Hypothalamus (tissue), 51 donors: ENCODE measurements at places on chromosomes 2 and 18.

GRCh38 chr2:15764683-15765011 is 173.0 kb downstream of the DDX1 start:
- no peak for DNase-seq

DNA sequence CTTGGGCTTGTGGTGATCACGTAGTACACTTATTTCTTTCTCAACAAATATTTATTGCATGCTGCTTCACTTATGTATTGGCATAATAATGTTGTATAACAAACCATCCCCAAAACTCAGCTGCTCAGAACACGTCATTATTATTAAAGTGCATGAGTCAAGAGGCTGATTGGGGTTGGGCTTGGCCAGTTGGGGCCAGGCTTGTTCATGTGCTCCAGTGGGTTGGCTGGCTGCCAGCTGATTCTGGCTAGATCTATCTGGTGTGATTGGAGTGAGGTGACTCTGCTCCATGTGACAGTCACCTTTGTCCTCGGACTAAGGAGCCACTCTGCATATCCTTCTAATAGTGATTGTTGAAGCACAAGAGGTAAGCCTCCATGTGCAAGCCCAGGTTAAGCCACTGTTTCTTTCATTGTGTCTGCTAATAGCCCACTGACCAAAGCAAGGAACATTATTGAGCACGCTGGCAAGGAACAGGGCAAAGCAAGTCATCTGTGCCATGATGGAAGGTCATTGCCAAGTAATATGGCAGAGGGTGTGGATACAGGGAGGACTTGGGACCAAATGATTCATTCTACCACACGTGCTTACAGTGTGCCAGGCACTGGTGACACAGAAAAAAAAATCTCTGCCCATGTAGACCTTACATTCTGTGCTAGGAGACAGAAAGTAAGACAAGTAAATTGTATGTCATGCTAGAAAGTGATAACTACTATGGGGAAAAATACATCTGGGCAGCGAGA is 63.3 kb upstream of the TMEM182 start:
- DNase-seq: no peak

GRCh38 chr2:203396667-203397066 is 68.5 kb downstream of the ABI2 start:
- DNase-seq: no peak

DNA sequence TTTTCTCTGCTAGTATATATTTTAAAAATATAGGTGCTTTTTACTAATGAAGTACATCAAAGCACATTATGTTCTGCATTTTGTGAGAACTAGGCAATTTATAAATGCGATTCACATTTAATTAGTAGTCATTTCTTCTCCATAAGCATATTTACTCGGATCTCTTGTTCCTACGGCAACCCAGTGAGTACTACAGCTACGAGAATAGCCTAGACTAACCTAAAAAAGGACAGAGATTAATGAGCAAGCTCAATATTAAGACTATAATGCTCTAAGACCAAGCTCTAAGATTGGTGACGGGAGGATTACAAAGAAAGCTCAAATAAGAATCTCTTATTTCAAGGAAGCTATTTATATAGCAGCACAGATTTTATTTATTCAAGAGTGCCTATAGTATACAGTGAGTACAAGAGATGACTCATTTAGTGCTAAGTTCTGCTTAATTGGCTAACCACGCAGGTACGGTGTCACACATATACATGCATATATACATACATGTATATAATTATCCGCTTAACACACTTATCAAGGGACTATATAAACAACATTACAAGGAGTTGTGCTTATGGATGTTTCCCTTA is 364.7 kb downstream of the GPD2 start:
- DNase-seq: no peak

- no peak for DNase-seq
These were observed 7.5 kb downstream of the TRAPPC12 start for GRCh38 chr2:3387011-3387410.

- DNase-seq: no peak
These were observed 232.1 kb upstream of the STK17B start for GRCh38 chr2:196403471-196403870.

DNA sequence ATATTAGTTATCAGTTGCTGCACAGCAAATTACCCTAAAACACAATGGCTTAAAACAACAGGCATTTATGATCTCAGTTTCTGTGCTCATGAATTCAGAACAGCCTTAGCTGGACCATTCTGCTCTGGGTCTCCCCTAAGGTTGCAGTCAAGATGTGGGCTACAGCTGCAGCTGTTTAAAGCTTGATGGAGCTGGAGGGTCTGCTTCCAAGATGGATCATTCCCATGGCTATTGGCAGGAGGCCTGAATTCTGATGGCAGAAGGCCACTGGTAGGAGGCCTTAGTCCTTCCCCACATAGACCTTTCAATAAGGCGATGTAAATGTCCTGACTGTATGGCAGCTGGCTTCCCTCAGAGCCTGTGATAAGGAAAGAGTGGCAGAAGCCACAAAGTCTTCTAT is 118.6 kb upstream of the SERPINE2 start:
- no peak for DNase-seq

GRCh38 chr18:2538236-2538635 is 33.1 kb downstream of the METTL4 start:
- DNase-seq: peak; percentile 1

GRCh38 chr2:207489251-207489650 is 40.5 kb upstream of the CREB1 start:
- no peak for DNase-seq

- DNase-seq: no peak
These were observed 216.4 kb upstream of the OSR1 start for GRCh38 chr2:19574778-19575260.

- peak; percentile 43 for DNase-seq
These were observed 219.6 kb downstream of the TSN start for GRCh38 chr2:121974897-121975661.

DNA sequence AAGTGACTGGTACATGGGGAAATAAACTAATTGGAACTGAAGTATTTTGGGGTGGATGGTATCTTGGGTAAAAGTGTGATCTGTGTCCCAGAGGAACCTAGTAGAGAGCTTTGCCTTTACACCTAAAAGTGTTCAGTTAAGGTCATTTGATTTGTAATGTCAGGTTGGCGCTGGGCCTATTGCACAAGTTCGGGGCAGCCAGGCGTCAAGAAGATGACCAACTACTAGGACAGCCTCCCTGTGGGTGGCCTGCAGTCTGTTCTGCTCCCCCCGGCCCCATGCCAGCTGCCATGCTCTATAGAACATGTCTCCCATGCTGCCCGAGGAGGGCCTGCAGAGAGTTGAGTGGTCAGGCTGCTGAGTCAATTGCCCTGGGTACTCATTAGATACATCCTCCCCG is 10.1 kb downstream of the RRM2 start:
- DNase-seq: no peak

DNA sequence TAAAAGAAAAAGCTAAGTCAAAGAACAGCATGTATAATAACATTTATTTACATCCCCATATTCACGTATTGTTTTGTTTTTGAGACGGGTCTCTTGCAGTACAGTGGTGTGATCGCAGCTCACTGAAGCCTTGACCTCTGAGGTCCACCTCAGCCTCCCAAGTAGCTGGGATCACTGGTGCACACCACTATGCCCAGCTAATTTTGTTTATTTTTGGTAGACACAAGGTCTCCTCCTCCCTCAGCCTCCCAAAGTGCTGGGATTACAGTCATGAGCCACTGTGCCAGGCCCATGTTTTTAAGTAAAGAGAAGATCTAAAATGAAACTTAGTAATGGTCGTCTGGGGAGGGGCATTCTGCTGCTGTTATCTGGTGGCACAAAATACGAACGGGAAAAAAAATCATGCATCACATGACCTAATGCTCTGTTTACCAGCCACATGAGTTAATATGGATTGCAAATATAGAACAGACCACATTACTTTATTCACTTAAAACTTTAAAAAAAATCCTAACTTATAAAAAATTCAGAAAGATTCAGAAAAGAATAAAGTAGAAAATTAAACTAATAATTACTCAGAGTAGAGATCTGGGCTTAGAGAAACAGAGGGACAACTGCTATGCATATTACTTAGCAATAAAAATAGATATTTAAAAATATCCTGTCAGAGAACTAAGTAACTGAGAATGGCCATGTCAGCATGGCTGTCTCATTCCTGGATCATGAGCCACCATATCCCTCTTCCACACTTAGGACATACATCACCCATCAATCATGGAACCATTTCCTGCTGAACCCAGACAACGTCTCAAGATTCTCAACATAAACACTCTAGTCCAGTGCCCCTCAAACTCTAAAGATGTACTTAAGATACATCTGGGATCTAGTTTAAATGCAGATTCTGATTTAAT is 7.3 kb downstream of the MMADHC start:
- DNase-seq: no peak

DNA sequence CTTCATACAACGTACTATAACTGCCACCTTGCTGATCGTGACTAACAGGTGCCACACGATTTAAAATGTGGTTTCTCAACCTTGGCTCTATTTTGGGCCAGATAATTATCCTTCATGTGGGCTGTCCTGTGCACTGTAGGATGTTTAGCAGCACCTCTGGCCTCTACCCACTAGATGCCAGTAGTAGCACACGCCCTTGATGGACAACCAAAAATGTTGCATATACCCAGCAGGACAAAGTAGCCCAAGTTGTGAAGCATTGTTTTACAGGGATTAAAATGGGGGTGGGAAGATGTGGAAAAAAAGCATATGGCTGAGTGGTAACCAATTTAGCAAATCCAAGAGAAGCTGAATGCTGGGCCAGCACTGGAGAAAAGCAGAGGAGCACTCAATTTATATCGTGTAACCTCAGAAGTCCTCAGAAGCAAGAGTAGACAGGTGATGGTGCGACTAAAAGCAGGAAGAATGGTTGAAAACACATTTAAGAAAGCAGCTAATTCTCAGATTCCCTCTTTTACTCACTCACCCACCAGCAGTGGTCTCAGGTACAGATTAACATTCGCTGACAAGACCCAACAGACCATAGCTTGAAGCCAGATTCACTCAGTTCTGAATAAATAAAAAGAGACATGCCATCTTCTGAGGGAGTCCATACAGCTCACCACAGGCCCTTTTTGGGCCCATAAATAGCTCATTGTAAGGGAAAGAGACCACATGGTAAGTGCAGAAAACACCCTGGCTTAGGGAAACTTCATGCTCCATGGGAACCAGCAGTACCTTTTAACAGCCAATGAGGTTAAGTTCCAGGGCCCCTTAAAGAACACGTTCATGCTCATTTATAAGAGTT is 50.6 kb downstream of the RAPH1 start:
- DNase-seq: peak; percentile 5

DNA sequence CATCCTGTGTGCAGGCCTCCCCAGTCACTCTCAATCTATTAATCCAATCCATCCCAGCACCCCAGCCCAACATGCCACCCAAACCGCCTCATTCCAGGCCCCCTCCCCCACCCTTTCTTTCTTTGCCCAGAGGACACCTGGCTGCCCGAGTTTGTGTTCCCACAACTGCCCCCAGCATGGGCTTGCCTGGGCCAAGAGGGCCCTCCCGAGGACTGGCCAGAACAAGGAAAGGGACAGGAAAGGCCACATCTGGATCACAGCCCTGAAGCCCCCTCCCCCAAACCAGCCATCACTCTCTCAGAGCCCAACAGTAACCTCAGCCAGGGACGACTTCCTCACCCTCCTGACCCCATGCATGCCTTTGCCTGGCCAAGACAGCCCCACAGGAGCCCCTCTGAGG is 1.2 kb downstream of the TNS1 start:
- no peak for DNase-seq

DNA sequence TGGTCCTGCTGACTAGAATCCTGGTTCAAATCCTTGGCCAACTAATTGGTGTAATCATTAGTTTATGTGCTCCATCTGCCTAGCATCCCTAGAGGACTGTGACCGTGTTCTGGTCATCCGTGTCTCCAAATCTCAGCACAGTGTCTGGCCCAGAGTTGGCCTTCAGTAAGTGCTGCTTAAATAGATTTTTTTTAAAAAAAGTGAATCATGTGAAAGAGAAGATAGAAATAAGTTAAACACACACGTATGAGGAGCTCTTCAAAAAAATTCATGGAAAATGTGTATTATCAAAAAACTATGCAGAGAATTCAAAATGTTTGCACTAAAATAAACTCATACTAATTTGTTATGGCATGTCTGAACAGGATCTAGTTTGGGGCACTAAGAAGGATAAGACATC is 129.3 kb upstream of the TLK1 start:
- DNase-seq: no peak

DNA sequence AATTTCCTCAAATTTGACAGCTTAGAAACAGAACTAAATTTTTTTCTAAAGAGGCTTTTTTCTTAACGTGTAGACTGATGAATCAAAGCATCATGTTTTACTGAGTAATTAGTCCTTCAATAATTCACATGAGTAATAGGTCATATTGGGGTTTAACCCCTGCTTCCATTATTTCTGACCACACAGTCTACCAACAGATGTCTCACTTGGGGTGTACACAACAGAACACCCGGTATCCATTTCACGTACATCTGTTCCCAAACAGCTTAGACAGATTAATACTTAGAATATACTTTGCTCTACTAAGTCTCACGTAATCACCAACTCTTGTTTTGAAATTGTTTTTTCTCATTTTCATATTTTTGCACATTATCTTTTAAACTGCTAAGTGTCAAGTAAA is 14.8 kb downstream of the CERKL start:
- DNase-seq: no peak

DNA sequence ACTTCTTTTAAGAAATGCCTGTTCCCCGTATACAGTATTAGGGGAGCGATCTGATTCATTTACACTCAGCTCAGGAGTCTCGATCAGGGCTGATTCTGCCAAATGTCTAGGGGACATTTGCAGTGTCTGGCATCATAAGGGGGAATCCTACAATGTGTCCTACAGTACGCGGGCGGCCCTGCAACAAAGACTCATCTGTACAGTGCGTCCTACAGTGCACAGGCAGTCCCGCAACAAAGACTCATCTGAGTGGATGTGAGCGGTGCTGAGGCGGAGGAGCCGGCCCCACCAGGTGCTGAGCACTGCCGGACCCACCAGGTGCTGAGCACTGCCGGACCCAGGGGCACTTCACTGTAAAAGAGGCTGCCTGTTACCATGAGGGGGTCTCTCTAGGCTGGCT is 102.5 kb downstream of the FAM210A start:
- DNase-seq: no peak

- no peak for DNase-seq
These were observed 96.1 kb downstream of the PID1 start for GRCh38 chr2:229174794-229175496.

DNA sequence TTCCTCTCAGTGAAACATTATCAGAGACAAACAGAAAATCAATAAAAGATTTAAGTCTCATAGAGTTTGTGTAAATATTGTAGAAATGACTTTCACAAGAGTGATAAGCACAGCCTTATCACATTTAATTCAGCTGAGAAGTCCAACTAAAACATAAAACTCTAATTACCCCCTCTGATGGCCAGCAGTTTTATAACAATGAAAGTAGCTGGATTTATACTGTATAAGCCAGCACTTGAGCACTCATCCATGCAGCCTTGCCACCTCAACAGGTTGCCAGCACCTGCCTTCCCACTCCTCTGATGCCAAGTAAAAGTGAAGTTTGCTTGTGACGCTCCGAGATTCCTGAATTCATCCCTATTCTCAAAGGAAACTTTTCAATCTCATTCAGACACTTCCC is 103.0 kb upstream of the STK39 start:
- no peak for DNase-seq

GRCh38 chr2:105309147-105309545 is 20.4 kb downstream of the TGFBRAP1 start:
- peak; percentile 20 for DNase-seq

- DNase-seq: no peak
These were observed 6.5 kb downstream of the MAP4K4 start for GRCh38 chr2:101704046-101704466.
